ENCODE measurements at places on chromosomes 12 and 14. TPM values are rescaled to one million over a fixed set of nuclear protein-coding genes. Genes with fewer than 3 reads are reported as not detected.

The TSHR gene
- not detected for total RNA-seq

- H3K27me3 ChIP-seq: peaks cover 21% of the 10 kb centered on the region
- H3K27ac ChIP-seq: no peak overlapping the region
- no peaks in the 10 kb centered on the region for H3K36me3 ChIP-seq
- no peak for DNase-seq
Measured at GRCh38 chr14:74425525-74426201, 347 bp downstream of the SYNDIG1L start.

The RAB3IP gene
- 28.2 TPM for total RNA-seq

The PA2G4 gene
- total RNA-seq: 69.4 TPM

GRCh38 chr12:123029550-123029949, 49.1 kb downstream of the ARL6IP4 start:
- no peak overlapping the region for H3K27ac ChIP-seq
- H3K4me1 ChIP-seq: peaks cover 14% of the 10 kb centered on the region
- H3K36me3 ChIP-seq: peaks cover 20% of the 10 kb centered on the region
- no peak overlapping the region for H3K4me3 ChIP-seq
